ENCODE measurements at places on chromosomes 16 and 17. TPM values are rescaled to one million over a fixed set of nuclear protein-coding genes. Genes with fewer than 3 reads are reported as not detected.

GRCh38 chr16:55465077-55465896 lies 13.7 kb upstream of the MMP2 start:
- no peaks in the 10 kb centered on the region for H3K4me1 ChIP-seq
- H3K27ac ChIP-seq, result no peak overlapping the region
- no peak overlapping the region for H3K4me3 ChIP-seq
- no peaks in the 10 kb centered on the region for H3K36me3 ChIP-seq

- no peak for DNase-seq
- H3K27me3 ChIP-seq, result no peaks in the 10 kb centered on the region
- no peak overlapping the region for H3K27ac ChIP-seq
- no peak overlapping the region for H3K4me3 ChIP-seq
Measured at GRCh38 chr17:69761767-69762321, 313.2 kb upstream of the KCNJ16 start.

- H3K36me3 ChIP-seq, result no peaks in the 10 kb centered on the region
- no peak overlapping the region for H3K4me3 ChIP-seq
- H3K27ac ChIP-seq, result no peak overlapping the region
- H3K4me1 ChIP-seq, result no peaks in the 10 kb centered on the region
- no peaks in the 10 kb centered on the region for H3K27me3 ChIP-seq
- DNase-seq, result no peak
Measured at GRCh38 chr17:4241535-4241934, 22.2 kb downstream of the ANKFY1 start.

GRCh38 chr16:29148131-29148691 lies 163.4 kb downstream of the LAT start:
- no peak overlapping the region for H3K27ac ChIP-seq
- DNase-seq, result no peak
- no peaks in the 10 kb centered on the region for H3K36me3 ChIP-seq
- no peaks in the 10 kb centered on the region for H3K4me1 ChIP-seq
- no peak overlapping the region for H3K4me3 ChIP-seq

GRCh38 chr17:63358111-63358839 lies 87.8 kb downstream of the CYB561 start:
- no peaks in the 10 kb centered on the region for H3K4me1 ChIP-seq
- no peaks in the 10 kb centered on the region for H3K36me3 ChIP-seq
- no peak for DNase-seq
- no peak overlapping the region for H3K4me3 ChIP-seq
- H3K27ac ChIP-seq, result no peak overlapping the region

GLP2R gene
- 0.28 TPM for total RNA-seq

- H3K4me1 ChIP-seq, result no peaks in the 10 kb centered on the region
- no peak overlapping the region for H3K4me3 ChIP-seq
- H3K36me3 ChIP-seq, result no peaks in the 10 kb centered on the region
- H3K27ac ChIP-seq, result no peak overlapping the region
- H3K27me3 ChIP-seq, result no peaks in the 10 kb centered on the region
Measured at GRCh38 chr17:73621685-73622084, 22.6 kb downstream of the SDK2 start.

NPIPB2 gene
- 2.1 TPM for total RNA-seq

EFCAB5 gene
- total RNA-seq, result 0.27 TPM
